Thyroid gland (tissue), 4 donors: ENCODE measurements at places on chromosomes 4 and X. TPM values are rescaled to one million over a fixed set of nuclear protein-coding genes. Genes with fewer than 3 reads are reported as not detected.

Gene INTU
- 13.0 TPM for total RNA-seq

Gene ARSJ
- total RNA-seq, result 1.6 TPM

GRCh38 chr4:155763551-155763950, 4.7 kb downstream of the GUCY1B1 start:
- H3K4me3 ChIP-seq, result no peak overlapping the region
- no peak for DNase-seq
- H3K4me1 ChIP-seq, result peaks cover 16% of the 10 kb centered on the region
- H3K36me3 ChIP-seq, result no peaks in the 10 kb centered on the region
- H3K27ac ChIP-seq, result no peak overlapping the region
- H3K27me3 ChIP-seq, result no peaks in the 10 kb centered on the region

DNA sequence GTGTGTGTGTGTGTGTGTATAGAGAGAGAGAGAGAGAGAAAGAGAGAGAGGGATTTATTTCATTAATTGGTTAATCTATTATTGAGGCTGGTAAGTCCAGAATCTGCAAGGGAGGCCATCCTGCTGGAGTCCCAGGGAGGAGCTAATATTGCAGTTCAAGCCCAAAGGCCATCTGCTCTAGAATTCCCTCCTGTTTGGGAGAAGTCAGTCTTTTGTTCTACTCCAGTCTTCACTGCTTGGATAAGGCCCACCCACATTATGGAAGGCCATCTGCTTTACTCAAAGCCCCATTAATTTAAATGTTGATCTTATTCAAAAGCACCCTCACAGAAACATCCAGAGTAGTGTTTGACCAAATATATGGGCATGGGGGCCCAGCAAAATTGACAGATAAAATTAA, 317.5 kb upstream of the RASGEF1B start:
- H3K36me3 ChIP-seq, result no peaks in the 10 kb centered on the region
- no peak for DNase-seq
- no peaks in the 10 kb centered on the region for H3K27me3 ChIP-seq
- no peaks in the 10 kb centered on the region for H3K4me1 ChIP-seq
- no peak overlapping the region for H3K4me3 ChIP-seq

- H3K36me3 ChIP-seq, result no peaks in the 10 kb centered on the region
- no peak for DNase-seq
- no peak overlapping the region for H3K4me3 ChIP-seq
- peak overlapping the region; percentile 4 for H3K27ac ChIP-seq
- H3K27me3 ChIP-seq, result no peaks in the 10 kb centered on the region
- peaks cover 24% of the 10 kb centered on the region for H3K4me1 ChIP-seq
These were observed 21.7 kb downstream of the GAB1 start for GRCh38 chr4:143358419-143358818.

GRCh38 chr4:186726426-186727168, 2.9 kb upstream of the FAT1 start:
- DNase-seq, result peak; percentile 67
- H3K27me3 ChIP-seq, result no peaks in the 10 kb centered on the region
- no peaks in the 10 kb centered on the region for H3K36me3 ChIP-seq
- no peaks in the 10 kb centered on the region for H3K4me1 ChIP-seq

- H3K4me1 ChIP-seq, result no peaks in the 10 kb centered on the region
- H3K36me3 ChIP-seq, result no peaks in the 10 kb centered on the region
- no peak overlapping the region for H3K27ac ChIP-seq
- no peak overlapping the region for H3K4me3 ChIP-seq
- H3K27me3 ChIP-seq, result no peaks in the 10 kb centered on the region
These were observed 42.9 kb upstream of the DDX60 start for GRCh38 chr4:168361365-168362024.

DNA sequence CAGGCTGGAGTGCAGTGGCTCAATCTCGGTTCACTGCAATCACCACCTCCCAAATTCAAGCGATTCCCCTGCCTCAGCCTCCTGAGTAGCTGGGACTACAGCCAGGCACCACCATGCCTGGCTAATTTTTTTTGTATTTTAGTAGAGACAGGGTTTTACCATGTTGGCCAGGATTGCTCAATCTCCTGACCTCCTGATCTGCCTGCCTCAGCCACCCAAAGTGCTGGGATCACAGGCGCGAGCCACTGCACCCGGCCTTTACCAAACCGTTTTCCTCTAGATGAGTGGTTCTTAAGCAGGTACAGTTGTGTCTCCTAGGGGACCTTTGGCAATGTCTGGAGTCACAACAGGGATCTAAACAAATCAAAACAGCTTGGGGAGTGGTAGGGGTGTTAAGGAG, 11.6 kb downstream of the AMELX start:
- H3K27me3 ChIP-seq, result no peaks in the 10 kb centered on the region
- DNase-seq, result peak; percentile 58
- no peaks in the 10 kb centered on the region for H3K4me1 ChIP-seq
- no peak overlapping the region for H3K27ac ChIP-seq

DNA sequence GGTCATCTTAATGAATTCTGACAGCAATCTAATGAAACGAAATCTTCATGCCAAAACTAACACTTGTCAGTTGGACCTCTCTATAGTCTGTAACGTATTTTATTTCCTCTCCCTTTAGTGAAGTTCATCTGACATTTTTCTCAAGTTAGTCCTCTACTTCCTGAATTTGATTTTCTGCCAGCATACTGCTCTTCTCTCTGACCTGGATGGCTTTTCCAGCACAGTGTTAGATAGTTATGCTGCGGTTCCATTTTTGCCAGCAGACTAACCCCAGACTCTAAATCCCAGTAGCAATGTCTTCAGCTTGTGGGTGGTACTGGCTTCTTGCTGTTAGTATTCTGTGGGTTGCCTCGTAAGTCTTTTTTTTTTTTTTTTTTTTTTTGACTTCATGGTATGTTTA, 146.7 kb upstream of the VEGFC start:
- no peak overlapping the region for H3K27ac ChIP-seq
- no peaks in the 10 kb centered on the region for H3K4me1 ChIP-seq
- DNase-seq, result no peak
- H3K36me3 ChIP-seq, result no peaks in the 10 kb centered on the region
- H3K27me3 ChIP-seq, result no peaks in the 10 kb centered on the region

GRCh38 chr4:58063404-58064160, 953.4 kb upstream of the IGFBP7 start:
- no peaks in the 10 kb centered on the region for H3K36me3 ChIP-seq
- DNase-seq, result no peak
- H3K27ac ChIP-seq, result no peak overlapping the region
- H3K27me3 ChIP-seq, result no peaks in the 10 kb centered on the region
- no peak overlapping the region for H3K4me3 ChIP-seq

DNA sequence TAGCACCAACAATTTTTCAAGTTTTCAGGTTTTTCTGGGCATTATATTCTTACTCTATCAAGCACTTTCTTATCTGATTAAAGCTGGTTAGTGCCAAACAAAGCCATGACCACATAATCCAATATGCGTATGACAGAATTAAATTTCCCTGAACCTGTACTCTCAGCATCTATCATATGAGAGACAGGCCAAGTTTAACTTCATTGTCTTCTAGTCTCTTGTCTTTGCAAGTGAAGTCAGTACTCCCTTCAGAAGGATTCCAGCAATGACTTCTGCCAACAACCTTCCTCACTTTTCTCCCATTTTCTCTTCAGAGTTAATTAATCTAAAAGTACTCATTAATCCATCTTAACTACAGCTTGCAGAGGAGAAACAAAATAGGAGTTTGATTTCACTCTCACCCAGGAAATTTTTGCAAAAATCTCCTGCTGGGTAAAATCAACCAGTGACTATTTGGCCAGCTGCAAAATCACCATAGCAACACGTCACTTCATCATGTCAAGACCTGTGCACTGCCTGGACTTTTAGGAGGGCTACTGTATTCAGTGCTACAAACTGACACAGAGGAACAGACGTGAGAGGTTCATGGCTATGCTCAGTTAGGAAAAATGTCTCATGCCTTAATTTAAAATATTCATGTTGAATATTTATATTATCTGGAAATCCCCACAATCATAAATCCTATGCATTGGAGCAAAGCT, 208.4 kb downstream of the ANTXR2 start:
- no peaks in the 10 kb centered on the region for H3K36me3 ChIP-seq
- no peak overlapping the region for H3K27ac ChIP-seq
- no peaks in the 10 kb centered on the region for H3K4me1 ChIP-seq
- DNase-seq, result no peak
- no peaks in the 10 kb centered on the region for H3K27me3 ChIP-seq

DNA sequence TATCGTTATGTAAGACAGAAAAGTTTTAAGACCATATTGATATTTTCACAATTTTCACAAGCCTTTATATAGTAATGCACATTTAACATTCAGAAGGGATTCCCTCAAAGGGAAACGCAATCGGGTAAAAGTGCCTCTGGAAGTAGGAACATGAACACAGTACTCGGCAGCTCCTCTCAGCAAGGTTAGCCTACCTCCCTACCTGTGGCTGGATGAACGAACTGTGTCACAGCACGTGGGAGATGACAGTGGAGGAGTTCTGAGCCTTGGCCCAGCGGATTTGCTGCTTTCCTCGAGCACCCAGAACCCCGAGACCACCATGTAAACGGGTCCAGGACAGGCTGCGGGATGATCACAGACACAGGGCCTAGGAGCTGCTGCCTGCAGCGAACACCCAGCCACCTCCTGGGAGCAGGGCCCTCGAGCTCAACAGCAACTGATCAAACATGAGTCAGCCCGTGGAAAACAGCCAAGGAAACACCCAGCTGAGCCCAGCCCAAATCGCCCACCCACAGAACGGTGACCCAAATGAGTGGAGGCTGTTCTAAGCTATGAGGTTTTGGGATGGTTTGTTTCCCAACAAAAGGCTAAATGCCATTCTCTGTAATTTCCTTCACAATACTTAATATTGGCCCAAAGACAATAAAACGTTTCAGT, 30.4 kb downstream of the FAT1 start:
- no peaks in the 10 kb centered on the region for H3K36me3 ChIP-seq
- peaks cover 24% of the 10 kb centered on the region for H3K4me1 ChIP-seq
- H3K27me3 ChIP-seq, result no peaks in the 10 kb centered on the region

DNA sequence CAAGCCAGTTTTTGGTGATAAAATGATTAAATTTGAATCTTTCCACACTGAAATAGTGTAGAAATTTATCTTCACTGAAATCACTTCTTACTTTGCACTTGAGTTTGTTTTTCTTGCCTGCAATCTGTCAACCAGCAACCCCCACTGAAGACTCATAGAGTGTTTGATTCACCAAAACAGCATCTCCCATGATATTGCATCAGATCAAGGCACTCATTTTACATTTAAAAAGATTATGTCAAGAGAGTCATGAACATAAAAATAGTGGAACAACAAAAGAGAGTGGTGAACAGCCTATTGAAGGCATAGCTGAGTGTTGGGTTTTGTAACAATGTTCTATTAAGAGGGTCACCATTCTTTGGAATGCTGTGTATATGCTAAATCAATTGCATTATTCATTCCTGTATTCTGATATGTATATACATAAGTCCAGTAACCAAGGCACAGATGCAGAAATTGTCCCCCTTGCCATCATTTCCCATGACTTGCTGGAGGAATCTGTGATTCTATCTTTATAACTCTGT, 1934.9 kb downstream of the ARAP2 start:
- H3K27me3 ChIP-seq, result no peaks in the 10 kb centered on the region
- peaks cover 2% of the 10 kb centered on the region for H3K4me1 ChIP-seq
- H3K4me3 ChIP-seq, result no peak overlapping the region
- no peaks in the 10 kb centered on the region for H3K36me3 ChIP-seq
- H3K27ac ChIP-seq, result no peak overlapping the region

DNA sequence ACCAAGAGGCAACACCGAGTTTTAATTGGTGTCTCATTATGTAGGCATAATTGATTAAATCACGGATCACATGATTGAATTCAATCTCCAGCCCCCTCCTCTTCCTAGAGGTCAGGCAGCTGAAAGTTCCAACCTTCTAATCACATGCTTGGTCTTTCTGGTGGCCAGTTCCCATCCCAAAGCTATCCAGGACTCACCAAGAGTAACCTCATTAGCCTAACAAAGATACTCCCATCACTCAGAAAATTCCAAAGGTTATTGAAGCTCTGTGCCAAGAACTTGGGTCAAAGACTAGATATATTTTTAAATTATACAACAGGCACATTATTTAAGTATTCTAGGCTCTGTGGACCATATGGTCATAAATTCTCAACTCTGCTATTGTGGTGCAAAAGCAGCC, 65.1 kb downstream of the SLC10A7 start:
- H3K4me1 ChIP-seq, result no peaks in the 10 kb centered on the region
- no peaks in the 10 kb centered on the region for H3K36me3 ChIP-seq
- no peak overlapping the region for H3K4me3 ChIP-seq
- DNase-seq, result no peak
- H3K27ac ChIP-seq, result no peak overlapping the region
- no peaks in the 10 kb centered on the region for H3K27me3 ChIP-seq

DNA sequence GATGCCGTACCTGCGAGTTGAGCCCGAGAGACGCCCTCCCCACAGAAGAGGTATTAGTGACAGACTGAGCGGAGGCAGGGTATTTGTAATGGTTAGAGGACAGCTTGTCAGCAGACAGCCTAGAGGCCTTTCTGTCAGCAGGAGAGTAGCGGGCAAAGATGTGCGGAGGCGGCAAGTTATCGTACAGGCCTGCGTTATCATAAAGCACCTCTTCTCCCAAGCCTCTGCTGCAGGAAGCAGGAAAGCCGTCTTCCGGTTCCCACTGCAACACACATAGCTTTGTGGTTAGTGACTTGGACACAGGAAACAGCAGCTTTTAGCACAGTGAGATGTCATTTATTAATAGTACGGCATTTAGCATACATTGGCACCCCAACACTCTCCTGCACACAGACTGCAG, 158.3 kb downstream of the AFAP1 start:
- peak overlapping the region; percentile 18 for H3K27ac ChIP-seq
- peaks cover 16% of the 10 kb centered on the region for H3K4me1 ChIP-seq
- H3K27me3 ChIP-seq, result no peaks in the 10 kb centered on the region
- no peak overlapping the region for H3K4me3 ChIP-seq
- DNase-seq, result no peak

- no peaks in the 10 kb centered on the region for H3K4me1 ChIP-seq
- no peak for DNase-seq
- H3K27ac ChIP-seq, result no peak overlapping the region
- no peaks in the 10 kb centered on the region for H3K36me3 ChIP-seq
These were observed 56.4 kb upstream of the GPR78 start for GRCh38 chr4:8523766-8524165.

DNA sequence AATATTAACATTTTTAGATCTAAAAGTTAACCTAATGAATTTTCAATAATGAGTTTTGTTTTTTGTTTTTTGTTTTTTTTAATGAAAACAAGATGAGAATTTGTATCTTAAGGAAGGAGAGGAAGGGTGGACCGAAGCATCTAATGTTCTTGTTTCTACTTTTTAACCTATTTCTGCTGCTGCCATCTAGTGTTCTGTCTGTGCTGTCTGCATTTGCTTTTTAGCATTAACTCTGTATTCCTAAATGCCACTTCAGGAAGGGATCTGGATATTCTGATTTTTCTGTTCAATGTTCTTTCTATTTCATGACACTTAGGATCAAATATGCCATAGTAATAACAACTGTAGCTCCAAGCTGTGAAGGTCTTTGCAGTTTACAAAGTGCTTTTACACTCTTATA, 161.7 kb downstream of the BRWD3 start:
- no peaks in the 10 kb centered on the region for H3K36me3 ChIP-seq
- no peak overlapping the region for H3K27ac ChIP-seq
- DNase-seq, result no peak
- H3K4me1 ChIP-seq, result no peaks in the 10 kb centered on the region
- no peak overlapping the region for H3K4me3 ChIP-seq

- DNase-seq, result no peak
- H3K4me1 ChIP-seq, result no peaks in the 10 kb centered on the region
- no peaks in the 10 kb centered on the region for H3K36me3 ChIP-seq
- no peaks in the 10 kb centered on the region for H3K27me3 ChIP-seq
- H3K27ac ChIP-seq, result no peak overlapping the region
- no peak overlapping the region for H3K4me3 ChIP-seq
These were observed 127.8 kb upstream of the NOCT start for GRCh38 chr4:138887741-138888140.

GRCh38 chr4:112511093-112511802, 4.7 kb downstream of the NEUROG2 start:
- no peaks in the 10 kb centered on the region for H3K36me3 ChIP-seq
- peaks cover 51% of the 10 kb centered on the region for H3K27me3 ChIP-seq
- H3K27ac ChIP-seq, result no peak overlapping the region
- peaks cover 38% of the 10 kb centered on the region for H3K4me1 ChIP-seq
